NB4 (cell line): ENCODE measurements at places on chromosomes 5 and 9.
A peak's percentile ranks its signal among the peaks of the same experiment; 100 is the strongest.

- no peak for DNase-seq
Observed at GRCh38 chr9:121654499-121655140, 3.2 kb downstream of the DAB2IP start.

DNA sequence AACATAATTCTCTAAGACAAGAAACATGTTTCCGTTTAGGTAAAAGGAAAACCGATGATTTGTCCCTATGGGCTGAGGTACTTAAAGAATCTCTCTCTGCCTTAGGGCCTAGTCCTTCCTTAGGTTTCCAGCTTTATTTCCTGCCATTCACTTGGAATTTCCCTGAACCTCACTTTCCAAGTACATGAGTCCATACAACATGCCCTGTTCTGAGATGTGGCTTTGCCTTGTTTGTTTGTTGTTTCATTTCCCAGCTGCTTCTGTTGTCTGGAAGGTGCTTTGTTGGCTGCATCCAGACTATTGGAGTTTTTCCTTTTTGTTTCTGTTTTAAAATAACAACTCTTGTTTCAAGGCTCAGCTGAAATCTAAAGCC lies 95.2 kb downstream of the ALDH1A1 start:
- no peak for DNase-seq

GRCh38 chr5:147853372-147853987 lies 22.0 kb upstream of the SPINK1 start:
- no peak for DNase-seq

DNA sequence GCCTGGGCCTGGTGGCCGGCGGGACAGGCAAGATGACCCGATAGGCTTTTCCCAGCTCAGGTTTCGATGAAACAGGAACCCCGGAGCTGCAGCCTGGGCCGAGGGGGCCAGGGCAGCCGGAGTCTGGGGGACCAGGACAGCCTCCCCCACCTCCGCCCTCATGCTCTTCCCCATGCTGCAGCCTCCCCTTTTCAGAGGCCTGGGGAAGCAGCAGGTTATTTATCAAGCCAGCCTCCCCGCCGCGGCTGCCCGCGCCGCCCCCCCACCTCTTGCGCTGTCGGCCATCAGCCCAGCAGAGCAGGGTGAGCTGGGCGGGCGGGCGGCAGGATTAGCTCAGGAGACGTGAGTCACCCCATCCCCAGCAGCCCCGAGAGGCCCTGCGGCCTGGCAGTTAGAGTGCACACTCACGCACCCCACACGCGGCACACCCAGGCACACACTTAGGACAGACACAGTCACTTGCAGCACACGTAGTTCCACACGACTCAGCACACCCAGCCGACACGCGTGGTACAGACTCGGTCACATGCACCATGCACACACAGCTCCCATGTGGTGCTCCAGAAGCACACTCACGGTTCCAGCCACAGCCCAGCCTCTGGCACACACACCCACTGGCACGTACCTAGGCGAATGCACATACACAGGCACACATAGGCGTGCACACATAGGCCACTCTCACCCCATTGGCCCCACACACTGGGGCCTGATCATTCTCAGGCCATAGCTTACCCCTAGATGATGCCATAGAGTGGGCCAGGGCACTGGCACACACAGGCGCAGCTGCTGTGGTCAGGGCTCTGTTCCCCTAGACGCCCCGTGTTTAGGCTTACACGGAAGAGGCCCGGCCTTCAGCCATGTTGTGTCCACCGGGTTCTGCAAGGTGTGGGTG lies 13.0 kb downstream of the CXXC5 start:
- peak; percentile 99 for DNase-seq

DNA sequence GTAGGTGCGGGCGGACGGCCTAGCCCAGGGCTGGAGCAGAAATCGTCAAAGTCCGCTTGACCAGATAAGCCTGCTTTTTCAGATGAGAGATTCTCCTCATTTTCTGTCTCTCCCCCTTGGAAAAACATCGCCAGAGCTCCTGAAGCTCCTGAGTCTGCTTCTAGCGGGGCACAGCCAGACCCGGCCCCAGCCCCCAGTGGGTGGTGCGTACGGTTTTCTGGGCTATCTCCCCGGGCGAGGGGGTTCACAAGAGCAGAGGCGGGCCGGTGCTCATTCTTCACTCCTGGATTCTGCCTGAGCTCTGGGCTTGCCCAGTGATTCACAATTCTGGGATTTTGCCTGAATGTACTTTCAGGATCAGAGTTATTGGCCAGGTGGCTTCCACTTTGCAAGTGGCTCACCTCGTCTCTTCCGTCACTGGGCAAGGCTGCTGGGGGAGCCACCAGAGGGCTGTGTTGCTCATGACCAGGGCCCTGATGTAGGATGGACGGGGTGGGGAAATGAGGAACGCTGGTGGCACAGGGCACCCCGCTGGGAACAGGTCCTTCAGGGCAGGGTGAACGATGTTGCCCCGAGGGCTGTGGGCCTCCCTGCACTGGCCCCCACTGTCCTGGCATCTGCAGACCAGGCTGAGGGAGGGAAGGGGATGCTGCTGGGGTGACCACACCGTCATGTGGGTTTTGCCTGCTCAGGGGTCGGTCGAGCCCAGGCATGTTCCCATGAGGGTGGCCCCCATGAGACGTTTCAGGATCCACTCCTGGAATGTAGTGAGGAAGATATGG lies 6.3 kb downstream of the SEC16A start:
- no peak for DNase-seq

GRCh38 chr5:169703813-169704212 lies 66.7 kb downstream of the DOCK2 start:
- DNase-seq: no peak

DNA sequence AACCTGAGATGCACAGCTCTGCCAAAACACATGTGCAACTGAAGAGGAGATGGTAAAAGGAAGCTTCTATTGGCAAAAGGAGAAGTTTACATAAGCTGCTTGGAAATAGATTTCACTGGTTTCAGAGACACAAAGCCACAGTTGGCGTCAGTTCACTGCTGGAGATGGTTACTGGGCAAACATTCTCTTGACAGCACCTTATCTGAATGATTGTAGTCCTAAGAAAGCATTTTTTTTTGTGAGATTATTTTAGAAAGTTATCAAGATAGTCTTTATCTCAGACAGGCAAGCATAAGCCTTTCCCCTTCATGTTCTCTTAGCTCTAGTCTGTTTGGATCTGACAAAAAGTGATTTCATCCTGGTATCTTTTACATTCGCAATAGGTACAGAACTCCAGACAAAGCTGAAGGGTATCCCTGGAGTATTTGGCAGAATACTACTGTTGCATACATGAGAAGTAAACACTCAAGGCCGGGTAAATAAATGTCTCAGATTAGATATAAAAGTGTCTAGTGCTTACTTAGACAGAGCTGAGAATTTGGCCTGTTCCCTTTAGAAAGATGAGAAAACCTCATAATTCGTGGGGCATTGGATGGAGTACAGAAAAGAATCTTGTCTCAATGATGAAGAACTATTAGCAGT lies 1668.0 kb upstream of the NUDT12 start:
- DNase-seq: no peak

- no peak for DNase-seq
Observed at GRCh38 chr5:75138689-75139088, 86.3 kb upstream of the GCNT4 start.

DNA sequence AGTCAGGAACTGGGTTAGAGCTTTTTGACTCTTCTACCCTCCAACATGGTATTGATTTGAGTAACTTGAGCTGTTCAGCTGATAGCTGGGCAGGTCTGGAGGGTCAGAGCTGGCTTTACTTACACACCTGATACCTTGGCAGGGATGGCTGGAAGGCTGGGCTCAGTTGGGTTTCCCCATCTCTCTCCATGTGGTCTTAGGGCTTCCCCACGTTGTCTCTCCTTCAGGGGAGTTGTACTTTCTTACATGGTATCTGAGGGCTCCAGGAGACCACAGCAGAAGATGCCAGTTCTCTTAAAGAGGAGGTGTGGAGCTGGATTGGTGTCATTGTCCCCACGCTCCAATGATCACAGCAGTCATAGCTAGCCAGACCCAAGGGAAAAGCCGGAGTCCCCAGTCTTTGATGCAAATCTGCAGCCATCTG lies 25.6 kb downstream of the ISOC1 start:
- DNase-seq: no peak

- DNase-seq: peak; percentile 72
Observed at GRCh38 chr9:101458963-101459631, 23.5 kb upstream of the ALDOB start.

GRCh38 chr5:170442921-170443320 lies 53.8 kb upstream of the KCNMB1 start:
- DNase-seq: no peak

DNA sequence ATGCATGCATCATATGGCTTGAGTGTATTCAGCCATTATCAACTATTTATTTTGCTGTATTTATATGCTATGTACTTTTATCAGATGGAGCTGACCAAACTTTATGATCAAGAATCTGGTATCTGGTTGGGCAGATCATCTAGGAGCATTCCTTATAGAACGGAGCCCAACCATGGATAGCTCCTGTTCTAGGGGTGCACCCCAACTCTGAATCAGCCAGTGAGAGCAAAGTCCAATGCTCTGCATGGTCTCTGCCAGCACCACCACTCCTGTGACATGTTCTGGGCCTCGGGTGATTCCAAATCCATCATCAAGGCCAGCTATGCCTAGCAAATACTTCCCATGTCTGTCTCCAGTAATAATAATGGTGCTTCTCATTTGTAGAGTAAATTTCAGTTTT lies 517.5 kb downstream of the AGTPBP1 start:
- no peak for DNase-seq

DNA sequence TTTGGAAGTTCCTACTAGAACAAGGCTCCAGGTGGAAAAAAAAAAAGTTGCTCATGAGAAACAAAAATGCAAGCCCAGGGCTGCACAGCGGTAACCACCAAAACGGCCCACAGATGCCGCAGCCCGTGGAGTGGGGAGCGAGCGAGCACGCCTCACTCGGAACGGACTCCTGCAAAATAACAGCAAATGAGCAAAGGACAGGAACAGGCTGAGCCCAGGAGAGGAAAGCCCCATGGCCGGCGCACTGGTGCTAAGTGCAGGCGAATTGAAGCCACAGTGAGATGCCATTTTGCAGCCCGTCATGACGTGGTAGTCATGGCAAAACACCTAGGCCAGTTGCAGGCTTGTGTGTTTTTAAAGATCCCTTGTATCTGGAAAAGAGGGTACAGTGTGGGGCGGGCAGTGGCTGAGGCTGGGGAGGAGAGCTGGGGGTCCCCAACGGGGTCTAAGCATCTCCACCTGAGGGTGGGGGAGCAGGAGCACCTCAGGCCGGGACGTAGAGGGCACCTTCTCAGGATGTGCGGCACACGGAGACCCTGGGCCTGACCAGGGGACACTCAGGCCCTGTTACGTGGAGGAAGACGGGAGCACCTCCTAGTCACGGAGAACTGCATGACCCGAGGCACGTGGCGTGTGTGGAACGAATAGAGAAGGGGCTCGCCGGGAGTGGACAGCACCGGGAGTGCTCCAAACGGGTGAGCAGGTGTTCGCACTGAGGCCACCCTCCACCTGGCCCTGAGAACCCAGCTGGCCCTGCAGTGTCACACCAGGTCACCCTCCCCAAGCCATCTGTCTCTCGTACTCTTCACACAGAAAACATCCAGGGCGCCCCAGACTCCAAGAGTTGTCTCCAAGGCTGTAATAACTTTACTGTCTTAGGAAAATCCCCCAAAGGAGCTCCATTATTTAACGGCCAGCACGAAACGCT lies 10.7 kb downstream of the GRM6 start:
- DNase-seq: no peak
